ENCODE measurements at places on chromosomes 1 and 21.

DNA sequence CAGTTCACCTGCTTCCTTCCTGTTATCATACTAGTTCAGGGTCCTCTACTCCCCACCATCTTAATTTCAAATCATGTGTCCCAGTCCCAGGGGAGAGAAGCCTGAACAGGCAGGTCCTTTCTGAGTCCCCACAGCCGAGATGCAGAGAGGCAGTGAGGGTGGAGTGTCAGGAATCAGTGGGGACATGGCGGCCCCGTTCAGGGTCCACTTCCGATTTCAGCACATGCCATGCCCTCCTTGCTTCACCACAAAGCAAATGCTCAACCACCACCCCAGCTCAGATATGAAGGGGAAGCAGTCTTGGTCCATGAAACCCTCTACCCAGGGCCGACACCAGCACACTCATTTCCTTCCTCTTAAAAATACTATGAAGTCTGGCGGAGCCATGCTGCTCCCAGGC, 5.2 kb upstream of the SEMA4A start:
- no peak for DNase-seq

GRCh38 chr1:203146537-203146936, 19.0 kb downstream of the ADORA1 start:
- DNase-seq, result no peak

GRCh38 chr1:21320410-21321108, 30.3 kb upstream of the ECE1 start:
- DNase-seq, result no peak

DNA sequence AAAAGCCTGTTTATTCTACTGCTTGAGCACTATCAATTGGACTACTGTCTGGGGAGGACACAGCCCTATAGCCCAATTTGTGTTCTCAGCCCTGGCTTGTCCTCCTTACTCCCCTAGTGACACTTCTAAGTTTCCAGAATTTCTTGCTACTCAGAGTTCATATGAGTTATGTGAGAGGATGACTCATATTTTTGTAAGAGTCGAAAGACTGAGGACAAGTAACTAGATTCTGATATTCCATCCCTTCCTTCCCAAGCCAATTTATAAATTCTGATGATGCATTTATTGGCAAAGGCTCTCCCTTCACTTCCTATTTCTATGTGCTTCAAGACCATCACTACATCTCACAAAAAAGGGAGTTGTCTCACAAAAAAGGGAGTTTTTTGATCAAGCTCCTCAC, 422.2 kb upstream of the DEPDC1 start:
- no peak for DNase-seq

GRCh38 chr21:20254964-20255363, 743.2 kb upstream of the NCAM2 start:
- DNase-seq, result no peak

- no peak for DNase-seq
Observed at GRCh38 chr1:17837233-17838030, 82.3 kb downstream of the ACTL8 start.

- no peak for DNase-seq
Observed at GRCh38 chr21:34715985-34716596, 47.3 kb downstream of the CLIC6 start.

DNA sequence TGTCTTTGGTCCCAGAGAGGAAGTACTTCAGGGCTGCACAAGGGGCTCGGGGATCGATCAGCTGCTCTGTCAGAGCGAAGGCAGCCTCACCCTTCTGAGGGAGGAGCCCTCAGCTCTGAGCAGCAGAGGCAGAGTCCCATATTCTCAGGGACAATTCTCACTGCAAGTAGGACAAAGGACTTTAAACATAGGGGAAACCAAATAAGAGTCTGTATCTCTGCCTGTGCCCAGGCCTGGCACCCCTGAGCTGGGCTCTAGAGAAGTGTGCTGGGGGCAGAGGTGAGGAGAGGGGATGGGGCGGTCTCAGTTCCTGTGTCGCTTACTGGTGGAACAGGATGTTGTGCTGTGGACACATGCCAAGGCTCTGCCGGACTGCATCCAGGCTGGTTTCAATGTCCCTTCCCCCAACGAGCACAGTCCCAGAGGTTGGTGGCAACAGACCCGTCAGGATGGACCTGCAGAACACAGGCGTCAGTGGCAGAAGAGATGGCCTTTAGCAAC, 76.6 kb downstream of the ABCA4 start:
- no peak for DNase-seq

DNA sequence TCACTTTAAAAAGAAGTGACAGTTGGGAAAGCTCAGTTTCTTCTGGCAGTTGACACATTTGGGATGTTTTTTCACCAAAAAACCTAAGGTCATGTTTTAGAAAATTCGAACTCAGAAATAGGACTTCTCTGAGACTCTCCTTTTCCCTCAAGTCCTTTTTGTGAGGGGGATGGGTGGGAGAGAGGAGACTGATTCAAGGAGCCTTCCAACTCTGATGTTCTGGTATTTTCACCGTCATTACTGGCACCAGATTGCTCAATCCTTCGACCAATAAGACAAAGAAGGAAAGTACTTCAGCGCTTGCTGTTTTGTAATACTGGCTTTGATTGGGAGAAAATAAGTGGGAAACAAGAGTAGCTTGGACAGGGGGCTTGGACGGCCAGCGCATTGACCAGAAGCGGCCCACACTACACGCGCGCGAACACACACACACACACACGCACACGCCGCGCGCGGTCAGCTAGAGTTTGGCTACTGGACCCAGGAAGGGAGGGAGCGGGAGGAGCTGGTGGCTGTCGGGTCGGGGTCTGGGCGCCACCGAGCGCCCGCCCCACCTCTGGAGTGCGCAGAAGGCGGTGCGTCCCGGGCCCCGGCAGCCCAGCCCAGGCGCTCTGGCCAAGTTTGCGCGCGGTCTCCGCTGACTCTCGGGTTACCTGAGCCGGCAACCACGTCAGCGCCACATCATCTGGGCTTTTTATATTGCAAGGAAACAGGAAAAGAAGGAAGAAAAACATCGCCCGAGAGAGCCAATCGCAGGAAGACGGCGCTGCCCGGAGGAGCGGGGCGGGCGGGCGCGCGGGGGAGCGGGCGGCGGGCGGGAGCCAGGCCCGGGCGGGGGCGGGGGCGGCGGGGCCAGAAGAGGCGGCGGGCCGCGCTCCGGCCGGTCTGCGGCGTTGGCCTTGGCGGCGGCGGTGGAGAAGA, at the start of gene KCNK1:
Gene KCNK1 (plus strand): TSS at position 855 of the 921 bp plus-strand sequence. CDS start 66 bp downstream, at position 921.
- DNase-seq, result no peak

- no peak for DNase-seq
Observed at GRCh38 chr1:56077206-56077605, 502.2 kb downstream of the PLPP3 start.

- DNase-seq, result no peak
Observed at GRCh38 chr1:1627261-1627828, 4.6 kb upstream of the MMP23B start.

Measured in esophagus squamous epithelium (tissue), 5 donors.